Occipital lobe (tissue), 3 donors: ENCODE measurements at places on chromosomes 16 and 17. TPM values are rescaled to one million over a fixed set of nuclear protein-coding genes. Genes with fewer than 3 reads are reported as not detected.

Gene TAF1C
- total RNA-seq, result 14.3 TPM

Gene EVPLL
- total RNA-seq, result not detected

Gene TBCD
- 58.2 TPM for total RNA-seq

Gene KRTAP4-9
- not detected for total RNA-seq

Gene AOC3
- 0.16 TPM for total RNA-seq

Gene ASGR1
- total RNA-seq, result 15.6 TPM

Gene NTN1
- 1.1 TPM for total RNA-seq

Gene CD300C
- 0.31 TPM for total RNA-seq

Gene GP2
- total RNA-seq, result not detected

Gene ASPHD1
- 17.2 TPM for total RNA-seq

Gene KRT36
- not detected for total RNA-seq

Gene CHST4
- total RNA-seq, result not detected

DNA sequence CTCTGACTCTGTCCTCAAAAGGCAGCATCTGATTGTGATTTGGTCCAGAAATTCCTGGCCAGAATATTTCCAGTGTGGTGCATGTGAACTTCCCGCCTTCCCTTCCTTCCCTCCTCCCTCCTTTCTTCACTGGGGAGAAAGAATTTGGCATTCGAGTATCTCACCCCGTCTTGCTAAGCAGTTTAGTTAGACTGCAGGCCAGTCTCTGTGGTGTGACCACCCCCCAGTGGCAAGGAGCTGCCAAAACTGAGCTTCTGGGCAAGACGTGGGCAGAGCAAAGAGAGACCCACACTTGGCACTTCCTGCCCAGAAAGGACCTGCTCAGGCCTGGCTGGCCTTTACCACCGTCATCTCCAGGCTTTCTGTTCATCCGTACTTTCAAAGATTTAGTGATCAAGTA is 36.4 kb downstream of the SNX20 start:
- DNase-seq, result no peak

GRCh38 chr16:89061590-89062380 is 31.9 kb upstream of the ACSF3 start:
- no peak for DNase-seq

DNA sequence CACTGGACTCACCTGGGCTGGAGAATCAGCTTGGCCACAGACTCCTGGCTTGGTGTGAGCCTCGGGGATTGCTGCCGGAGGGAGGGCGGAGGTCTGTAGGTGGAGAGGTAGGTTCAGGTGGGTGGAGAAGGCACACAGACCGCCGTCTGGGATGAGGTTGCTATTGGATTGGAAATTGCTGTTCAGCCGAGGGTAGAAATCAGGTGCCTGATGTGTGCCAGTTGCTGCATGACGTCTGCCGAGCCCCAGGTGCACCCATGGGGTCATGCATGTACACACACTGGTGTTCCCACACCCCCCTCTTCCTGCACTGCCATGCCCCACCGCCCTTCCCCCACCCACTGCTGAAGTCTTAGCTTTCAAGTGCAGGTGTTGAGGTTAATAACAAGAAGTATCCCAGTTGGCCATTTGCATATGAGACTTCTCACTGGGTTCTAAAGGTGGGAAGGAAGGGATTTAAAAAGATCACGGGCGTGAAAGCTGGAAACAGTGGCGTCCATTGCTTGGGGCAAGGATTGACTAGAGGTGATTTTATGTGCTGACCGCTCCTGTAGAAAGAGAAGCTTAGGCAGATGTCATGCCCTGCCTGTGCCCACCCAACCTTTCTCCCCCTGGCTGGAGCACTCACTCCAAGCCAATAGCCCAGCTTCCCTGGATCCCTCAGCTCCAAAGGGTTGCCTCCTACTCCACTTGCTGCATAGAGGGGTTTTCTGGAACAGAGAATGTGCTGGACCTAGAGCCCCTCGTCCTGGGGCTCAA is 193.6 kb downstream of the CCDC182 start:
- DNase-seq, result no peak

DNA sequence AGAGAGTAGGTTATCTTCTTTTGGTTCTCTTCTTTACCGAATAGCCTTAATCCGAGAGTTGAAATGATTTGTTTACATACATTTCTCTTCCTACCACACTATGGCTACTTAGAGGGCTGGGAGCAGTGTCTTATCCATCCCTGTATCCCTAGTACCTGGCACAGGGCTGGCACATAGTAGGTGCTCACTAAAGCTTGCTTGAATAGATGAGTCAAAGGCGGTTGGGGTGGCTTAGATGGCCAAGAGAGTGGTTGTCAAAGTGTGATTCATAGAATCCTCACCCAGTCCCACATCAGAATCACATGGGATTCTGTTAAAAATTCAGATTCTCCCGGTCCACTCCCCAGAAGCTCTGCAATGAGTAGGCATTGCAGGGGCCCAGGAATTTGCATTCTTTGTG is 11.1 kb downstream of the CHAD start:
- DNase-seq, result no peak

DNA sequence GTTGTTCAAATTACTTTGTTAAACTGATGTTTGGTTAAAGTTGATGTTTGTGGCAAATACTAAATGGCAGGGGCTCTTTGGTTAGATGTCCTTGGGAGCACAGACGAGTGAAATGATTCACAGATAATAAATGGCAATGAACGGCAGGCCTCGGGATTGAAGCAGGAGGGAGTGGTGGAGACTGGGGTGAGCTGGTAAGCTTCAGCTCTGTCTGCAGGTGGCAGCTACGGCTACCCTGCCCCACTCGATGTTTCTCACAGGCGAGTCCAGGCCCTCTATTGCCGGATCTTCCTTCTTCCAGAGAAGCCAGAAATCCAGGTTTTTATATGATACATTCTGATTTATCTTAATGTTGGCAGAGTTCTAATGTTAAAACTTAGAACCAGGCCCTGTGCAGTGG is 144.8 kb upstream of the CACNG5 start:
- DNase-seq, result no peak

DNA sequence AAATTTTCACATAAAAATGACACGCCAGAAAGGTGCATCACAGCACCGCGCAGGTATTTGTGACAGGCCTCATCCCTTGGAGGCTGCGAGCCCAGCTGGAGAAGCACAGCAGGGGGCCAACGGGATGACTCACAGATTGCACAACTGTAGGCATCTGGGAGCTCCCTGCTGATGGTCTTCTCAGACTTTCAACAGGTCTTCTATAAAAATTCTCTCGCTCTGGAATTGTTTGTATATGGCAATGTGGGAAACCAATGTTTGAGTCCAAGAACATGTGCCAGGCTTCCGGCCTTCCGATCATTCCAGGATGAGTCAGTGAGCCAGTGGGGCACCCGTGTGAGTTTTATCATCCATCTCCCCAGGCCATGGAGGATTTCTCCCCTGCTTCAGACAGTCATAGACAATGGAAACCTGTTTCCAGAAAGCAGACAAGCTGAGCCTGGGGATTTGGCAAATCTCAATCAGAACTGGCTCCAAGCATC is 24.1 kb upstream of the ADORA2B start:
- no peak for DNase-seq

DNA sequence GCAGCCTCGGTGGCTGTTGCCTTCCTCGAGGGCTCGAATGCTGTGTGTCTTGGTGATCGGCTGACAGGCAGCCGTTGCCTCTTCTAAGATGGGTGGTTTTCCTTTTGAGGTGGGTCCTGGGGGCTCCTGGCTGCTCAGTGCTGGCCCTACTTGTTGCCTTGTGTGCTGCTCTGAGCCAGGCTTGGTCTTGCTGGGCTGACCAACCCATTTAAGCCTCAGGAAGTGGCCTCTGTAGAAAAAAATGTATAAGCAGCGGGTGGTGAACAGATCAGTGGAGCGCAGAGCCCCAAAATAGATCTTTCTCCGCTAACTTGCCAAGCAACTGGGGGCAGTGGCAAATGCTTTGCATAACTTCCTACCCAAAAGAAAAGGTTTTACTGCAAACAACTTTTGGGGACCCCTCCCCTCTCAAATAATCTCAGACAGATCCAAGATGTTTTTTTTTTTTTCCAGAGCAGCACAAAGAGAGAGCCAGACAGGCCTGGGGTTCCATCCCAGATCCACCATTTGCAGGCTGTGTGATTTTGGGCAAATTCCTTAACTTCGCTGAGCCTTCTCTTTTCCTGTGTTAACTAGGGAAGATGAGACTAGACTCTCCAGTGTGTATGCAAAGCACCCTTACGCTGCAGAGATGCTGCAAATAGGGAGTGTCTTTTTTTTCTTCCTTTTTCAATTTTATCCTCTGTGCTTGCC is 42.5 kb downstream of the PLCG2 start:
- no peak for DNase-seq

- DNase-seq, result no peak
Measured at GRCh38 chr16:56355221-56355620, 70.1 kb downstream of the AMFR start.

- DNase-seq, result no peak
Measured at GRCh38 chr16:1788708-1789100, 4.8 kb downstream of the IGFALS start.

DNA sequence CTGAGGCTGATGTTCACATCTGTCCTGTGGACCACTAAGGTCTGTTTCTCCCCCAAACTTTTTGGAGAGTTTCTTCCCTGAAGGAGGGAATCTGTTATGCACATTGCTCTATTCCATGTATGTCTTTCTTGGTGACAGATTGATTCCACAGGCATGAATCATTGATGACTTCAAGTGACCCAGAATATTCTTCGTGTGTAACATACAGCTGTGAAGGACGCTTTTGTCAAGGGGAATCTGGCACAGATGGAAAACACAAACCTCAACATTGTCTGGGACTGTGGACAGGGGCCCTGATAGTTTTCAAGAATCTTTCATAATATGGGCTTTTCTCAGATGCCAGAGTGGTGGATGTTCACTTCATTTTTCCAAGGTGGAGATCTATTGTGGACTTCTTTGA is 223.1 kb upstream of the MAF start:
- no peak for DNase-seq

- DNase-seq, result peak; percentile 79
Measured at GRCh38 chr16:85137323-85138072, 25.2 kb upstream of the CIBAR2 start.

DNA sequence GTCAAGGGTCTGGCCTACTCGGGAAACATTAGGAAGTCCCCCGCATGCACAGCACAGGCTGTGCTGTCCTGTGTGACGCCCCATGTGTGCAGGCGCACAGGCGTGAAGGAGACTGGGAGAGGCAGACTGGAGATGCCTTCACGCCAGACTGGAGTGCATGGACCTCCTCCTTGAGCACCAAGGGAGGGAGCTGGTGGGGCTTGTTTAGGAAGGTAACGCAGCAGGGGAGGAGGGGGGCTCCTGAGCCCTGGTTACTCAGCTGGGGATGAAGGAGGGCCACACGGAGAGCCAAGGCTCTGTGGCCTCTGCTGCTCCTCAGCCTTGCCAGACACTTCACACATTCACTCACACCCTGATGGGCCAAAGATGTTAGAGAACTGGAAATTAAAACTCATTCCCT is 7.7 kb downstream of the HSDL1 start:
- DNase-seq, result no peak

- DNase-seq, result no peak
Measured at GRCh38 chr17:13074026-13074425, 56.2 kb upstream of the ELAC2 start.

DNA sequence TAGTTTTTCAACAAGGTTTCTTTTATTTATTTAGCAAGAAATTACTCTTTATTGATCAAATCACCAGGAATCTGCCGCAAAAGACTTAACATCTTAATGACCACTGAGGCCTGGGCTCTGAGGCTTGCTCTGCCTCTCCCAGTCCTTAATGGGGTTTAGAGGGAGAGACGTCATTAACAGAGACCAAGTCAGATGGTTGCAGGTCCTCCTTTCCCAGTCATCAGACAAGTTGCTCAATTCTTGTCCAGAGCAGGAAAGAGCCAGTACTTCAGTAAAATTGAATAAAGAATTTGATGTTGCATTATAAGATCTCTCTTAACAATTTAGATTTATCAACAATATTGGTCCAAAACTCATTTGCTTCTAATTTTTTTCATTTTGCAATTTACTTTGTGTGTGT is 2.0 kb downstream of the SEPHS2 start:
- DNase-seq, result no peak

DNA sequence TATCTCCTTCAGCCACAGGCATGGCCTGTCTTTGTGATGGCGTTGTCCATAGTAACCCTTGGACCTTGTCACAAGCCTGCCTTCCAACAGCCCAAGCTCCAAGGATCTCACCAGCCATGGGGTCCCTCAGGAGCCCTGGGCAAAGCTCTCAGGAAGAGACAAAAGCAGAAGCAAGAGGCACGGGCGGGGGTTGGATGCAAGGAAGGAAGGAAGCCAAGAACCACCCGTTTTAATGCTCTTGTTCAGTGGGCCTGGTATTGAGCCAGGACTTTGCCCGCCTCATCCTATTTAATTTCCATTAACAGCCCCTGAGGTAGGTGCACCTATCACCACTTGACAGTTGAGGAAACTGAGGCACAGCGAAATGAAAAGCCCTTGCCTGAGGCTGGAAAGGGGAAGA is 32.3 kb upstream of the GOSR2 start:
- no peak for DNase-seq

DNA sequence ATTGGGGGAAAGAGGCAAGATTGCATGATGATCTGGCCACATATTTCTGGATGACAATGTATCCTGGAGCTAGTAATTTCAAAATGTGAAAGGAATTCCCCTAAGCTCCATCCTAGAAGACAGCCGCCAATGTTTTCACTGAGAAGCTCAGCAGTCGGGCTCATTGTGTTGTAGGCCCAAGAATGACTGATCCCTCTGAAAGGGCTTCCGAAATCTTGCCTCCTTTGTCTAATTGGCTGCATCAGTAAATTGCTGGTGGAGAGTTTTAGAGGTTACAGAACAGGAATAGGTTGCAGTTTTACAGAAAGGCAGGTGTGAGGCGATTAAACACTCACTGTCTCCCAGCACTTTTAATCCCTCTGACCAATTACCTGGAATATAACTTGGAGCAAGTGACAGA is 464.1 kb upstream of the SALL1 start:
- no peak for DNase-seq

DNA sequence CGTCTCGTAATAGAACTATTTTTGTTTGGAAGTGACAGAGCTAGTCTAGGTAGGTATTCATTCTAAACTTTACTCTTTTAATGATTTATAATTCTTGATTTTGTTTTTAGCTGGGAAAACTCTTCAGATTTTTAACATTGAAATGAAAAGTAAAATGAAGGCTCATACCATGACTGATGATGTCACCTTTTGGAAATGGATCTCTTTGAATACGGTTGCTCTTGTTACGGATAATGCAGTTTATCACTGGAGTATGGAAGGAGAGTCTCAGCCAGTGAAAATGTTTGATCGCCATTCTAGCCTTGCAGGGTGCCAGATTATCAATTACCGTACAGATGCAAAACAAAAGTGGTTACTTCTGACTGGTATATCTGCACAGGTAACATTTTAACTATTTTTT is 27.6 kb downstream of the CLTC start:
- DNase-seq, result no peak

DNA sequence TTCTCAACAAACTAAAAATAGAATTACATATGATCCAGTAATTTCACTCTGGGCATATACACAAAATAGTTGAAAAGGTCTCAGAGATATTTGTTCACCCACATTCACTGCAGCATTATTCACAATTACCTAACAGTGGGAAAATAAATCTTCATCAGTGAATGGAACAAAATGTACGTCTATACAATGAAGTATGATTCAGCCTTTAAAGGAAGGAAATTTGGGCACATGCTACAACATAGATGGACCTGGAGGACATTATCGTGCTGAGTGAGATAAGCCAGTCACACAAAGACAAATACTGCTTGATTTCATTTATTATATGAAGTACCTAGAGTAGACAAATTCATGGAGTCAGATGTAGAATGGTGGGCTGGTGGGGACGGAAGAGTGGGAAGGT is 47.0 kb downstream of the MFSD11 start:
- DNase-seq, result no peak
